NCI-H82 (cell line): ENCODE measurements at places on chromosomes 7 and 10.
A peak's percentile ranks its signal among the peaks of the same experiment; 100 is the strongest.

- DNase-seq = no peak
These were observed 34.0 kb downstream of the PPP2R2D start for GRCh38 chr10:131934769-131935168.

GRCh38 chr10:35349389-35349915 lies 13.1 kb downstream of the CCNY start:
- DNase-seq = no peak

DNA sequence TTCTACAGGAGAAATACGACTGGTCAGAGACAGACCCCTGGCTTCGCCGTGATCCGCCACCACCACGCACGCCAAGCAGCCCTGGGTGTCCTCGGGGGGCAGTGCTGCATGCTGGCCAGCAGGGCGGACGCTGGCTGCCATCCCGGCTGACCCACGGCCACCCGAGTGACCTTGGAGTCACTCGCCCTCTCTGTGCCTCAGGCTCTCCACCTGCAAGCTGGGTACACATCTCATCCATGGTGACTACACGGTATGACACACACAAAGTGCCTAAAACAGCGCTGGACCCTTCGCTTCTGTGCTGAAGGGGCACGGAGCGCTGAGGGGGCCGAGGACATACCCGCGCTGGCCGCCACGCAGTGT lies 62.0 kb upstream of the RNF32 start:
- DNase-seq = no peak

- DNase-seq = no peak
These were observed 190.3 kb downstream of the DNAJB6 start for GRCh38 chr7:157526913-157527634.

- DNase-seq = no peak
These were observed 73.9 kb downstream of the PCGF5 start for GRCh38 chr10:91294134-91294906.

DNA sequence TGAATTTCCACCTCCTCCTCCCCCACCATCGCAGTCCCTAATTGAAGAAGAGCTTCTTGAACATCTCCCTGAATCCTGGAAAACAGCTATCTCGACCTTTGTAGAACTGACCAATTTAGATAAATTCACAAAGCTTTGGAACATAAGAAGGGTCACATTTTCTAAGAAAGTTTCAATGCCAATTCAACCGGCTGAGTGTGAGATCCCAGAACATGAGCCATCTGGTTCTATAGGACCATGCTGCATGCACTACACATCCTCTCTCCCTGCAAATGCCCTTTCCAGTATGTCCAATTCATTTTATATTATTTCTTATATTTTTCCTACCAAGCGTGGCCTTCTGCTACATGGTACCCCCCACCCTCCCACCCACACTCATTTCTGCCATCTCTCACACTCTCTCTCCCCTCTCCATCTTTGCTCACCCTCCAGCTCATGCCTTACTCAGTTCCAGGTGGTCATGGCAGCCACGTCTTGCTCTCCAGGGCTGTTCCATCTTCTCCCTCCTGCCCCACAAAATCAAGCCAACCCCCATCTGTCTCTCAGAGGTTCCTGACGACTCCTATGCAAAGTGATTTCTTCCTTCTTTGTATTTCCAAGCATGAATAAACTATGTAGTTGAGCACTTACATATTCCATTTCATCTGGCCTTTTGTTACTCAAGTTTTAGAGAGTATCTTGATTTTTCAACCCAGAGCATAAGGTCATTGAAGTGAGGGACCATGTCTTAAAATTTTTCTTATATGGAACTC lies 19.3 kb downstream of the FRMD4A start:
- DNase-seq = no peak

GRCh38 chr10:71763352-71764127 lies 9.8 kb downstream of the VSIR start:
- no peak for DNase-seq

DNA sequence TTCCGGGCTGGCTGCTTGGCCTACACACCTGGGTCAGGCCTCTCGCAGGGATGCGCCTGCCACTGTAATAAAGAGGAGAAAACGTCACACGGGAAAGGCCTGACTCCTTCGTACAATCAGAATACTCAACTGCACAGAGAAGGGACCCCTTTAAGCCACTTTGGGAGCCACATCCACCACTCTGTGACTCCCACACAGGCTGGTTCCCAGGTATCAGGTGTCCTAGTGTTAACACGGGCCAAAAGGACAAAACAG lies 5.8 kb upstream of the ZNF736 start:
- DNase-seq = peak; percentile 29
